Bronchial epithelial cell (primary cell): ENCODE measurements at places on chromosomes 5 and 9. TPM values are rescaled to one million over a fixed set of nuclear protein-coding genes. Genes with fewer than 3 reads are reported as not detected.

- DNase-seq = no peak
These were observed 201.2 kb downstream of the NSG2 start for GRCh38 chr5:174246743-174247142.

DNA sequence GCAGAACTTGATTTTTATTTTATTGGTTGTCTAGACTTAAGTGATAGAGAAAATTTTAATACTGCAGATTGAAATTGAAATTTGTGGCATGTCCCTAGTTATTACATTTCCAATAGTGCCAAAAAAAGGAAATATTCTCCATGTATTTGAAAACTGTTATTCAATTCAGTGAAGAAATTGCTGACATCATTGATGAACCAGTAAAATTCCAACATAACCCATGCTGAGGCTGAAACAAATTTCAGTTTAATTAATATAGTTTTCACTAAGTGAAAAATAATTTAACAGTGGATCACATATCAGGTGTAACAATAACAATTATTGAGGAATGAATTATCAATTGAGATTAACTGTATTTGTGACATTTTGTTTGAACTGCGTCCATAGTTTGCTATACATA is 38.7 kb downstream of the LURAP1L start:
- DNase-seq = no peak

DNA sequence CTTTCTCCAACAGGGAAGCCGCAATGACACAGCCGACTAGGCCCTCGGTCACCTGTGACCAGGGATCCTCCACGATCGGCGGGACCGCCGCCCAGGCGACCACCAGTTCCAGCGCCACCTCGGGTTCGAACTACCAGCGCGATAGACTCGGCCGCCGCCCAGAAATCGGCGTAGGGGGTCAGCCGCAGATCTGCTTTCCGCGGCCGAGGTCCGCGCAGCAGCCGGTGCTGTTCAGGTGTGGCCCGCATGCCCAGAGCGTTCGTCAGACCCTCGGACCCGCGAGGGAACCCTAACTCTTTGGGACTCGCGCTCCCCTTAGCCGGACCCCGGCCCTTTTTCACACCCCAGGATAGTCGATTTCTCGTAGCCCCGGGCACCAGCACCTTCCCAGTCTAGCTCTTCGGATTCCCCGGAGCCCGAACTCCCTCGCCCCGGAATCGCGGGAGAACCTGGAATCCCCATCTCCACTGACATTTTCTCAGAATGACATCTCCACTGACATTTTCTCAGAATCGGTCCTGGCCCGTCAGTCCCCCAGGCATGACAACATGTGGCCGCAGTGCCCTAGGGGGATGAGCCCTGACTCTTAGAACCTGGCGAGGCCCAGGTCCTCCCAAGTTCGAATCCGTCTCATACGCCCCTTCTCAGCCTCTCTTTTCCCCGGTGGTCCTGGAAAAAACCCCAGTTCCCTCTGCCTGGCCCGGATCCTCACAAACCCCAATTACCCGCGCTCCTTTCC is 428 bp downstream of the C5orf52 start:
- DNase-seq = no peak

AFAP1L1 gene
- 17.4 and 21.9 TPM in 2 replicates for total RNA-seq

GRCh38 chr9:12464400-12464799 is 228.8 kb upstream of the TYRP1 start:
- DNase-seq = no peak

GRCh38 chr5:84260939-84261338 is 123.7 kb downstream of the EDIL3 start:
- DNase-seq = no peak

TMEM232 gene
- 0.51 and 0.79 TPM in 2 replicates for total RNA-seq

GRCh38 chr9:36389590-36389989 is 10.5 kb downstream of the RNF38 start:
- DNase-seq = no peak

GRCh38 chr9:102035929-102036328 is 297.5 kb upstream of the GRIN3A start:
- DNase-seq = no peak
